ENCODE measurements at places on chromosomes 3 and 15. TPM values are rescaled to one million over a fixed set of nuclear protein-coding genes. Genes with fewer than 3 reads are reported as not detected.

Gene CCR4
- 1.6 TPM for total RNA-seq

Gene SYNPR
- not detected for total RNA-seq

Gene CACNA2D3
- total RNA-seq = 4.6 TPM

Gene TM4SF18
- 22.3 TPM for total RNA-seq

Gene ZDHHC19
- total RNA-seq = not detected

Gene TUSC7
- total RNA-seq = not detected

Gene SPPL2A
- total RNA-seq = 147 TPM

- no peak for DNase-seq
These were observed 41.6 kb downstream of the WNT5A start for GRCh38 chr3:55445551-55445950.

GRCh38 chr15:26081758-26082220, 218.7 kb upstream of the ATP10A start:
- no peak for DNase-seq

GRCh38 chr15:77506311-77507142, 85.8 kb downstream of the HMG20A start:
- no peak for DNase-seq

DNA sequence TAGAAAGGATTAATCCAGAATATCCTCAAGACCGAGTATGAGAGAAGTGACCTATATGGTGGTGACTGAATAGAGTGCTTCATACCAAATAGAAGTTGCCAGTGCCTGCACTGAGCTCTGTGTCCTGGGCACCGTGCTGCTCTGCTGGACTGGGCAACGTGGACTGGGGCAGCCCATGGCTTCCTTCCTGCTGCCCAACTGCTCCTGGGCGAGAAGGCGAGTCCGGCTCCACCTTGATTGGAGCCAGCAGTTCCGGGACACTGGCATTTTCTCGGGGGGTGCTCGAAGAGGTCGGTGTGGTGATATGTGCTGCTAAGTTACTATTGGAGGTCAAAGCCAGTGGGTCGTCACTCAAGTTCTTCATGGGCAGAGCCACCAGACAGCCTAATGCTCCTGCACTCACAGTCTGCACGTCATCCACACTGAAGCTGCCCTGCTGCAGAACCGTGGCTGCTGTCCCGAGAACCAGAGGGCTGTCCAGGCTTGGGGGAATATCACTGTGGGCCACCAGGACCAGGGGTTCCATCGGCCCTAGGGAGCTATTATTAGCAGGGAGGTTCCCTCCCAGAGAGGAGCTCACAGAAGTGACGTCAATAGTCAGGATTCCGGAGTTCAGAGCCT, 14.1 kb downstream of the ZXDC start:
- no peak for DNase-seq

DNA sequence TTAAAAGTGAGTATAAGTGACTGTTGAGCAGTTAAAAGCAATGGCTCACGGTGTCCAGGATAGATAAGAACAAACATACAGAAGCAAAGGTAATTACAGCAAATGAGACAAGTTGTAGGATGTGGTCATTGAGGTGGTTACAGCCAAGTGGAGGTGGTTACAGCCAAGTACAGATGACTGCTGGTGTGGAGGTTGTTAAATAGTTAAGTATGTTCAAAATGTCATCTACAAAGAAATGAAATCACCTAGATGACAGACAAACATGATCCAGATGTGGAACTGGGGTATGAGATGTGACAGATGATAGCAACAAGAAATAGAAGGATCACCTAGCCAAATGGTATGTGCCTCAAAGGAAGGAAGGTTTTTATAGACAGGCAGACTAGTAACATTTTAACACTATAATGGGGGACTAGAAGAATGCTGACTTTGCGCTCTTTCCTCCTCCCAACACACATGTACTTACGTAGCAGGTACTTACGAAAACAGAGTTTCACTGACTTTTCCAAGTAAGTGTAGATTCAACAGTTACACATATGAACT, 6.8 kb upstream of the ANKRD28 start:
- no peak for DNase-seq

DNA sequence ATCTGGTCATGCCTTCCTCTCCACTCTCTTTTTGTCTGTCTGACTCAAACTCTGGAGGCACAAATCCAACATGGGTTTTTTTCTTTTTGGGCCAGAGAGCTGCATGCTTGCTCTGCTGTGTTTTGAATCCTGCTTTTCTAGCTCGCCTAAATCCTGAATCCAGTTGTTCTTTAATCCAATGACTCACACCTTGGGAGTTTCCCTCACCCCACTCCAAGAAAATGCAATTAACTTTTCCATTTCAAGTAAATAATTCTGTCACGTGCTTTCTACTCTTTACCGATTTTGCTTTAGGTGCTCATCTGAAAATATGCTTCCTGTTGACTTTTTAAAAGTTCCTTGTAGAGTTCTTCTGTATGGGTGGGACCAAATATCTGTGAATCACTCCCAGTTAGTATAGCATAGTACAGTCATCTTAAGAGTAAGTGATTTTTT, 47.6 kb downstream of the SLMAP start:
- DNase-seq = no peak

- DNase-seq = no peak
These were observed 45.0 kb downstream of the ZBTB20 start for GRCh38 chr3:115102046-115102445.

GRCh38 chr3:9903904-9904303, 1.3 kb downstream of the IL17RE start:
- no peak for DNase-seq

GRCh38 chr15:64897345-64897985, 14.2 kb upstream of the ANKDD1A start:
- DNase-seq = no peak

- DNase-seq = no peak
These were observed 1.6 kb downstream of the DNAJC13 start for GRCh38 chr3:132418916-132419315.

- DNase-seq = no peak
These were observed 266.9 kb downstream of the KCNMB2 start for GRCh38 chr3:178802993-178803693.

DNA sequence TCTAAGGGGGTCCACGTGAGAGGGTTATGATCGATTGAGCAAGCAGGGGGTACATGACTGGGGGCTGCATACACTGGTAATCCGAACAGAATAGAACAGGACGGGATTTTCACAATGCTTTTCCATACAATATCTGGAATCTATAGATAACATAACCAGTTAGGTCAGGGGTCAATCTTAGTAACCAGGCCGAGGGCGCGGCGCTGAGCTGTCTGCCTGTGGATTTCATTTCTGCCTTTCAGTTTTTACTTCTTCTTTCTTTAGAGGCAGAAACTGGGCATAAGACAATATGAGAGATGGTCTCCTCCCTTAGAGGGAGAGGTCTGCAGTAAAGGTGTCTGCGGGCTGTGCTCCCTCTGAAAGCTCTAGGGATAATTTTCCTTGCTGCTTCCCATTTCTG, 261.3 kb downstream of the XXYLT1 start:
- DNase-seq = no peak

- no peak for DNase-seq
These were observed 109.2 kb downstream of the CPNE4 start for GRCh38 chr3:131925571-131925970.

- no peak for DNase-seq
These were observed 184.5 kb downstream of the NR1D2 start for GRCh38 chr3:24129549-24129948.

GRCh38 chr15:70219256-70219895, 121.7 kb upstream of the TLE3 start:
- DNase-seq = no peak

DNA sequence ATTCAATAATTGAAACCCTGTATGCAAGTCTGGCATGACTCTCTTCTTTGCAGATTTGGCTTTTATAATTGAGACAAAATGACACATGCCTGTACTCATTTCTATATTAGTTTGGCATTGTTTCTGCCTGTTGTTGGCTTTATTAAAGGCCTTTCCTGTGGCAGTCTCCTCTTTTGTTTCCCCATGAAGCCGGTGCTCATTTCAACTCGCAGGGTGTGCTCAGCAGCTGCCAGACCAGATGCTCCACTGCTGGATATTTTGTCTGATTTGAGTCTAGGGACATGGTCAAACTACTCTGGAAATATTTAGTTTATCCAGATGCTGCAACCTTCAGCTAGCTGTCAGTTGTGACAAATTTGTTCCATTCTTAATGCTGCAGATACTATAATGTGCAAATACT, 445.3 kb downstream of the NAALADL2 start:
- DNase-seq = no peak

DNA sequence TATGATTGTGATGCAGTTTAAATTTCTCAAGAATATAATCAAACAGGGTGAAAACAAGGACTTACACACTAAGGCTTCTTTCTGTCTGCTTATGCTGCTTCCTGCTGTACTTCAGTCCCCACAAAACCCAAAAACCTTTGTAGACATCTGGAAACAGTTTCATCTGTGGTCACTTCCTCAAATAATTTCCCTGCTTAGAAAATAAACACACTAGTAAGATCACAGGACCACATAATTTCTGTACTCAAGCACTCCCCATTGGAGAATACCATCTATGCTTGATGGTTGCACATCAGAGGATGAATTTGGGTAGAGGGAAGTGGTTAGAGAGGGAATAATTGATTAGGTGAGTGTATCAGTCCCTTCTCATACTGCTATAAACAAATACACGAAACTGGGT, 266.2 kb downstream of the LSAMP start:
- no peak for DNase-seq

DNA sequence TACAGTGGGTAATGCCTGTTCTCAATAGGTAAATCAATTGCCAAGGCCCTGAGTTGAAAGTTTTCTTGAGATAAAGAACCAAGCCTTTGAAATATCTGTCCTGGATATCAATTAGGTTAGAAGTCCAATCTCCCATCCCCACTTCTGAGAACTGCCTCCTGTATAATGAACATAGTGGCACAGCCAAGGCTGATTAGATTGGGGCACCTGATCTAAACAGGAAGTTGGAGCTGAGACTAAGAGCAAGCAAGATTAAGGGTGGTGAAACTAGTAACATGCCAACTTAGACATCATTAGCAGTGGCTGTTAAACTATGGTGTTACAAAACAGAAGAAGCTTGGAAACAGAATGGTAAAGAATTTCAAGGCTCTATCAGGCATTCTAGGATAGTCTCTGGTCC, 137.7 kb upstream of the TMEM108 start:
- no peak for DNase-seq

DNA sequence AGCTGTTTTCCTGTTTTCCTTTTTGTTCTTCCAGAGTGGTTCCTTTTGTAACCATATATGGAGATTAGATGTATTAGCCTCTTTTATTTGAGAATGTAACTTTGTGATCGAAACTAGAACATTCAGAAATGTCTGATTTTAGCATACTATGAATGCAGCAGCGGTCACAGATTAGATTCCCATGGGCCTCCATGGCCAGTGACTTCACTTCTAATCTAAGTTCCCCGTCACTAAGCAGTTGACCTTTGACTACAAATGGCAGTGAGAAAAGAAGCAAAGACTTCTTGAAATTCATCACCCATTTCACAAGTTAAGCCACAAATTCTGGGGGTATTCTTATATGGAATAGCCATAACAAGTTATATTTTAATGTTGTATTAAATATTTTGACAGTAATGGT, 114.6 kb upstream of the FLNB start:
- no peak for DNase-seq

GRCh38 chr3:94043285-94043684, 14.9 kb upstream of the STX19 start:
- DNase-seq = no peak

DNA sequence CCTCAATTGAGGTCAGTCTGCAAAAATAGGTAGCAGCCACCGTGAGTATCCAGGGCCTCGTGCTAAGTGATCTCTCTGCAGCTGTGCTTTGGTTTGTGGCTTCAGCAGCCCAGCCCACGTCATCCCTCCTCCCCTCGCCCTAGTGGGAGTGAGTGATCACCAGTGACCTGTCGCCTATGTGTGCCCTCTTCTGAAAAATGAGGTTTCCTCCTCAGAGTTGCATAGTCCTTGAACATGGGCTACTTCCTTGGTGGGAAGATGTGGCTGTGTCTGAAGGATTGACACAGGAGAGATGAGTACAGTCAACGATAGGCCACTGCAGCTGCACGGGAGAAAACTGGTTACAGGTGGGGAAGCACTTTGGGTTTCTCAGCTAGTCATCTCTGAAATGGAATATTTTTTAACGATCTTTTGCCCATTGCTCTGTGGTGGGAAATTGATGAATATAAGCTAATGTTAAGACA, 144.8 kb upstream of the BHLHE40 start:
- no peak for DNase-seq

GRCh38 chr15:41205315-41205714, 25.2 kb downstream of the EXD1 start:
- no peak for DNase-seq
